NCI-H187 treated with DMSO at 0.1 percent for 48 hours (cell line): ENCODE measurements at places on chromosomes 16 and 17.

- no peak for DNase-seq
These were observed 507.1 kb downstream of the WWOX start for GRCh38 chr16:78606545-78606944.

GRCh38 chr16:52572656-52573055 lies 25.7 kb upstream of the TOX3 start:
- DNase-seq, result no peak

DNA sequence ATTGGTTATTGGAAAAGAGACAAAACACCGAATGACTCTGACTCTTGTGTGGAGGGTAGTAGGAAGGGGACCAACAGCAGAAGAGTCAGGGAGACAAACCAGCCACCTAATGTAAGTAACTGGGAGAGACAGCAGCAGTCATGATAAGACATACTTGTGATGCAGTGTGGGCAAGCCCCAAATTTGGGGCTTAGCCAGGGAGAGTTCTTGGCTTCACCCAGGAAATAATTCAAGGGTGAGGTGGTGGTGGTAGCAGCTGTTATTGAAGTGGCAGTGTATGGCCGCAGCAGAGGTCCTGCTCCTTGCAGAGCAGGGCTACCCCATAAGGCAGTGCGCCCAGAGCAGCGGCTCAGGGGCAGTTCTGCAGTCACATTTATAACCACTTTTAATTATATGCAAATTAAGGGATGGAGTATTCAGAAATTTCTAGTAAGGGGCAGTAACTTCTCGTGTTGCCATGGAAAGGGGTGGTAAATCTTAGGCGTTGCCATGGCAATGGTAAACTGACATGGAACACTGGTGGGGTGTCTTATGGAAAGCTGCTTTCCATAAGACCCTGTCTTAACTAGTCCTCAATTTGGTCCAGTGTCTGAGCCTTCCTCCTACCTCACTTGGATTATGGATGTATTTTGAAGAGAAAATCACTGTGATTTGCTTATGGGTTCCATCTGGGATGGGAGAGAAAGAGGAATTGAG lies 317.1 kb downstream of the PHKB start:
- DNase-seq, result no peak

- no peak for DNase-seq
These were observed 767 bp downstream of the RPS6KB1 start for GRCh38 chr17:59893676-59894100.

DNA sequence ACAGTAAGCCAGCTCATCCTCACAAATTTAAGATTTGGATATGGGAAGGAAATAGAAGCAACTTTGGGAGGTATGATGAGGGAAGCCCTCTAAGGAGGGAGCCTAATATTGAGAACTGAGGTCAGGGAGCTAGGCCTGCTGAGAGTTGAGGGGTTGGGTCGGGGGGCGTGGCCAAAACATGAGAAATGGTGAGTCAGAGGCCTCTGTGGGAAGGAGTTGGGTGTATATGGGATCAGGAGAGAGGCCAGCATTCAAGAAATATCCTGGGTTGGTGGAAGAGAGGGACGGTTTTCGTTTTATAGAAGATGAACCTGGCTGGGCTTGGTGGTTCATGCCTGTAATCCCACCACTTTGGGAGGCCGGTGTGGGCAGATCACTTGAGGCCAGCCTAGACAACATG lies 48.4 kb downstream of the CLEC16A start:
- no peak for DNase-seq

DNA sequence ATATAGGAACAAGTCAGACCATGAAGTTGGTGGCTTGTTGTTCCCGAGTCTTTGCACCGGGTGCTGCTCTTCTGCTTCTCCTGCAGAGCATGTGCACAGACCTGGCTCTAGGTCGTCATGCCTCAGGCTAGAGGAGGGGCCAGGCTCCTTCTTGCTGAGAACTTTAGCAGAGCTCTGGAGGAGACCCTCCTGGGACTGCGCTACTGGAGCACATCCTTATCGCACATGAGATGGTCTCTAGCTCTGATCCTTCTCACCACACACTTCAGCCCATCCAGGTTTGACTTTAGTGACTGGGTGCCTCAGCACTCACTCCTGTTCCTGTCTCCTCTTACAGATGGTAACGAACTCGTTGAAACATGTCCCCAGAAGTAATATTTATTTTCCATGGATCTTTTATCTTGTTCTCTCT lies 14.9 kb downstream of the FOXK2 start:
- DNase-seq, result no peak
